ENCODE measurements at places on chromosomes 1 and 21.

- no peak for DNase-seq
Observed at GRCh38 chr1:151565502-151566189, 25.5 kb downstream of the TUFT1 start.

- peak; percentile 48 for DNase-seq
Observed at GRCh38 chr1:22710701-22711049, at the start of gene EPHB2. EPHB2 (plus strand) TSS chr1:22710839; CDS start chr1:22710983, 144 bp downstream.

DNA sequence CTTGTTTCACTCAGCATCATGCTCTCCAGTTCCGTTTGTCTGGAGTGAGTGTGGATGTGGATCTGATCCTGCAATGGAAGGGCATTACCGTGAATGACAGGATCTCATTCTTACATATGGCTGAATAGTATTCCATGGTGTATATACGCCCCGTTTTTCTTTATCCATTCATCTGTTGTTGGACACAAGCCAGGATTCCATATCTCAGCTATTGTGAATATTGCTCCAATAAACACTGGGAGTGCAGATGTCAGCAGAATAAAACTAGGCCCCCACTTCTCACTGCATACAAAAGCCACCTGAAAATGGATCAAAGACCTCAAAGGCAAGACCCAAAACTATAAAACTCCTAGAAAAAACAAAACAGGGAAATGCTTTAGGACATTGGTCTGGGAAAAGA, 120.3 kb upstream of the TMPRSS2 start:
- DNase-seq, result no peak

- DNase-seq, result no peak
Observed at GRCh38 chr21:29670228-29670627, 269.6 kb downstream of the GRIK1 start.

DNA sequence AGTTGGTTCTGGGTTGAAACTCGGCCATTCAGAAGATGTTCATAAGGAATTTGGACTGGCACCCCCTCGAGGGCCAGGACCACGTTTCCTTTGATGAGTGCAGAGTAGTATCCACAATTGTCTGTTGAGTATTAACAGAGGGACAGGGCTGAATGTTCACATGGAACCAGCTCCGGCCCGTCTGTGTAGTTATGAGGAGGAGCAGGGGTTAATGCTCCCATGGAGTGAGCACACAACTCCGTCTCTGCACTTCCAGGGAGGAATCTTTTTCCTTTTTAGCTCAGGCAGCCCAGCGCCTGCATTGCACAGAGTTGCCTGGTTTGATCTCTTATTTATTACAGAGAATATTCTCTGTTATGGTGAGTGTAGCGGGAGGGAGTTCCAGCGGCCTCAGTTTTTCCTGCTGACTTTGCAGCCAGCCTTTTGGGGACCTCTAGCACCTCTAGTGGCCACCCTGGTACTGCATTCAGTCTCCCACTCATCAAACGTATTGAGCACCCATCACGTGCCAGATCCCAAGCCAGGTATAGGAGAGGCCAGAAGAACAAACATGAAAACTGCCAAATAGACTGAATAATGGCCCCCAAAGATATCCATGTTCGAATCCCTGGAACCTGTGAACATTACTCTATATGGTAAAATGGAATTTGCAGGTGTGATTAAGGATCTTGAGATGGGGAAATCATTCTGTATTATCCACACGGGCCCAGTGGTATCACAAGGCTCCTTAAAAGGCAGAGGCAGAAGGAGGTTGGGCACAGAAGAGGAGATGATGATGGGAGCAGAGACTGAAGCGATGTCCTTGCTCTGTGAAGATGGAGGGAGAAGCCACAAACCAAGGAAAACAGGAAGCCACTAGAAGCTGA, 167.7 kb upstream of the CSF3R start:
- DNase-seq, result peak; percentile 52

GRCh38 chr21:26572702-26573381, at the start of gene CYYR1:
CYYR1 (minus strand) TSS chr21:26573286; CDS start chr21:26572940, 346 bp downstream.
- no peak for DNase-seq

DNA sequence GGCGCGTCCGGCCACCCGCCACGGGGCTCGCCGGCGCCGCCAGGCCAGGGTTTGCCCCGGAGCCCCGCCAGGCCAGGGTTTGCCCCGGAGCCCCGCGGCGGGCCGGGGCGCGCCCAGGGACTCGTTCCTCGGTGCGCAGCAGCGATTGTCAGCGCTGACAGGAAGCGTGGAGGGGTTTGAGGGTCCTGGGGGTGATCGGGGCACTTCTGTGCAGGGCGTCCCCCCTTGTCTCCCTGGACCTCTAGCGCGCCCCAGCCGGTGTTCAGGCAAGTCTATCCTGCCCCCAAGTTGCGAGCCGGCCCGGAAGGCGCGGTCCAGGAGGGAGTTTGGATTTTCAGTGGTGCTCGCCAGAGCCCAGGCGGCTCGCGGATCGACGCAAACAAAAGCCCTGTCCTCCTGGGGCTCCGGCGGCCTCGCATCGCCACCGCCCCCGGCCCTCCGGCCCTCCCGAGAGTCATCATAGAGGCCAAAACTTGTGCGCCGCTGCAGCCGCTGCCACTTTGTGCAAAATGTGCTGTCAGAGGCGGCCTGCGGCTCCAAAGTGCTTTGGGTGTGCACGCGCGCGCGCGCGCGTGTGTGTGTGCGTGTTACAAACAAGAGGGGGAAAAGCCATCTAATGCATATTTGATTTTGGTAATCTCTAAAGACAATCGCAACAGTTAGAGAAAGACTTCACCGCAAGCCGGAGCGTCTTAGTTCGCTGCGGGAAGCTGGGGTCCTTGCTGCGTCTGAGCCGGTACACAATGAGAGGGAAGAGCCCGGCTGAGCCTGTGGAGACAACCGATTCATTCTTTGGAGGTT, 1.0 kb downstream of the ROR1 start:
- DNase-seq, result peak; percentile 12

DNA sequence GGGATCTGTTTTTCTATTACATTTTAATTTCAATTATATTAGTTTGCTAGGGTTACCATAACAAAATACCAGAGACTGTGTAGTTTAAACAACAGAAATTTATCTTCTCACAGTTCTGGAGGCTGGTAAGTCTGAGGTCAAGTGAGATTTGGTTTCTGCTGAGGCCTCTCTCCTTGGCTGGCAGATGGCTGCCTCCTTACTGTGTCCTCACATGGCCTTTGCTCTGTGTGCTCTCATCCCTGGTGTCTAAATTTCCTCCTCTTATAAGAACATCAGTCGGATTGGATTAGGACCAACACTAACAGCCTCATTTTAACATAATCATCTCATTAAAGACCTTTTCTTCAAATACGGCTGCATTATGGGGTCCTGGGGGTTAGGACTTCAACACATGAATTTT, 195.2 kb upstream of the CHODL start:
- DNase-seq, result no peak

DNA sequence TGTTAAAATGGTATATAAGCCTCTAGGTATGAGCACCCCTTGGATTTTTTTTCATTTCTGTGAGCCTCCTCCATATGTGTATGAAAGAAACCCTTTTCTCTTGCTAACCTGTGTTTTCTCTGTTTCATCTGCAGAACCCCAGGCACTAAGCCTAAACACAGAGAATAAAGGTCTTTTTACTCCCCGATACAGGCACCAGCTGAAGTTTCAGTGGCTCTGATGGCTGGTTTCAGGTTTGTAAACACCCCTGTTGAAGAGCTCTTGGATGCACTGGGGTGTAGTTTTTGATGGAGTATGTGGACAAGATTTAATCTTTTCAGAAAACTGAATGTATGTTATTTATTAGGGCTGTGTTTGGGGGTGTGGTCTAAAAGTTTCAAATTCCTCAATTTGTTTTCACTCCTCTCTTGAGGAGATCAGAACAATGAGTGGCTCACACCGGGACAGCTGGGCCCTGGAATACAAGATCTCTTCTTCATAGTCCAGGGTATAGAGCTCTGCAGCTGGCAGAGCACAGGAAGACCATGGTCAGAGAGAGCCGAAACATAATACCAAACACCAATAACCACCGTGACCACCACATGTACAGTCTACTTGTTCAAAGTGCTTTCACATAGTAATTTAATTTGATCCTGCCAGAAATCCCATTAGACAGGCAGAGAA, 50.2 kb upstream of the VTCN1 start:
- no peak for DNase-seq

DNA sequence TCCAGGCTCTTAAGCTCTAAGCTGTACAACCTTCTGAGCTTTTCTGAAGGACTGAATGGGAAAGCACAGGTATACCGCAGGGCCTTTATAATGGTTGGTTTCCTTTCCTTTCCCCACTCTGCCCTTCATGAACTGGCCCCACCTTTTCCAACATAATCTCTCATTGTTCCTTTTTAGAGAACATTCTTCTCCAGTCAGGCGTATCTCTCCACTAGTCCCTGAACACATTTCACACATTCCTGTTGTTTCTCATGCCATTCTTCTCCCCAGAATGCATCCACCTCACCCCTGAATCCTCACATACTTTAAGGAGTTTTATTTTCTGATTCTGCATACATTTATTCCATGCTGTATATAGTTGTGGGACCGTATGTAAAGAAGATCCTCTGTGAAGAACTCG, 41.3 kb downstream of the PGM1 start:
- no peak for DNase-seq

GRCh38 chr1:36843027-36843426, 191.3 kb downstream of the GRIK3 start:
- DNase-seq, result no peak

All from activated naive CD8-positive, alpha-beta T cell treated with anti-CD3 and anti-CD28 coated beads for 36 hours (primary cell).